ENCODE measurements at places on chromosomes 6 and 20. TPM values are rescaled to one million over a fixed set of nuclear protein-coding genes. Genes with fewer than 3 reads are reported as not detected.

DNA sequence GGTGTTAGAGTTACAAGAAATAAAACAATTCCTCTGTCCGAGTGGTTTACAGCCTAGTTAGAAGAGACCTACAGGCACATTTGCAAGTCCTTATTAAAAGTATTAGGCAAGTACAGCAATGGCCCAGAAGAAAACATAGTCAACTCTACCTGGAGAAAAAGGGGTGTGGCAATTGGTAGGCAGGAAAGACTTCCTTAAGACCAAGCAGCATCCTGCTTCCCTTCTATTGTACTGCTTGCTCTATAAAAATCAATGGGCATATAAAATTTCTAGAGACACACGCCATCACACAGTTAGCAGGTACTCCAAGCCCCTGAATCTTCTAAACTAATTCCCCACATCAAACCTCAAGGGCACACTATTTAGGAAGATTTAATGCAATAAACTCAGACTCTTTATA is 185.6 kb downstream of the ATXN1 start:
- H3K27me3 ChIP-seq: no peaks in the 10 kb centered on the region
- DNase-seq: no peak
- H3K4me3 ChIP-seq: no peak overlapping the region
- H3K36me3 ChIP-seq: peaks cover 17% of the 10 kb centered on the region

TINAG gene
- total RNA-seq: not detected

ANKRD66 gene
- not detected for total RNA-seq

METTL24 gene
- not detected for total RNA-seq
